ENCODE measurements at places on chromosomes 3 and 15.

- no peak for DNase-seq
These were observed 62.6 kb downstream of the RGMA start for GRCh38 chr15:93026380-93026817.

- no peak for DNase-seq
These were observed 48.2 kb downstream of the MDFIC2 start for GRCh38 chr3:70264122-70264780.

DNA sequence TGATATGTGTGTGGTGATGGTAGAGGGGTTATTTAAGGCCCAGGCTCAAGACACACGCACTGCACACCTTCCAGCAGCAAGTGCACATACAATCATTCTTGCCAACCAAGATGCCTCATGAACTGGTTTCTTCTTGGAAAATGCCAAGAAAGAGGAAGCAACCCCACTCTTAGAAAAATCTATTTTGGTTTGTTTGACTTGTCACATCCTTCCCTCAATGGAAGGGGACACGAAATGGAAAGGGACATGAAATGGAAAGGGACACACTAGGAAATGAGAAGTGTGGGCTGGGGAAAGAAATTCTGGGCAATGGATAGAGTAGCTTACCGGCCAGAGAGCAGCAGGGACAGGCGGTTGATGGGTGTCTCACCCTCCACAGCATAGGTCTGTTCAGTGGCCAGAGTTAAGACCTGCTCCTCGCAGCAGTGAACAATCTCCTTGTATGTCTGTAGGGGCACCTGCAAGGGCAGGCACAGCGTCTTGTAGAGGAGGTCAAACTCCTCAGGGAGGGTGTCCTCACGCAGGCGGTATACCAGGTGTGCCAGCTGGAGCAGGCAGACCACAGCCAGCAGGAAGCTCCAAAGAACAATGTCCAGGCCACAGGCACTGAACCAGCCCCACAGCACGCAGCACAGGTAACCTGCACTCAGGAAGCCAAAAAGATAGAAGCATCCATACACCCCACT lies 640 bp downstream of the POPDC2 start:
- DNase-seq: no peak

- no peak for DNase-seq
These were observed 349.4 kb downstream of the LRTM1 start for GRCh38 chr3:54578417-54578816.

- no peak for DNase-seq
These were observed 24.9 kb upstream of the ACAD9 start for GRCh38 chr3:128854475-128854874.

DNA sequence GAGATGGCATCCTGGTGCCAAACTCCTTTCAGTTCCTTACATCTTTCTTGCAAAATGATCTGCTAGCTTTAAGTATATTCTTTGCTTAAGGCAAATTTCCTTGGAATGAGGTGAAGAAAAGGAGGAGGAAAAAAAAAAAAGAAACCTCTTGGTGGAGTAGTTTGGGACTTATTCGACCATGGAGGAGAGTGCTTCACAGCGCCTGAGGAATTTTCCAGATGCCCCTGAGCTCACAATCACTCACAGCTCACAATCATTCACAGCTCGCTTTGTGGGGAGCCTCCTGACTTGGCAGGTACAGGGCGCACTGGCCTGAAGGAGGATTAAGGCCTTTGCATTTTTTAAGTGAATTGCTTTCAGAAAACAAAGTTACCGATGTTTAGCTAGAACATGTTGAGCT lies 53.9 kb downstream of the BOC start:
- DNase-seq: no peak

DNA sequence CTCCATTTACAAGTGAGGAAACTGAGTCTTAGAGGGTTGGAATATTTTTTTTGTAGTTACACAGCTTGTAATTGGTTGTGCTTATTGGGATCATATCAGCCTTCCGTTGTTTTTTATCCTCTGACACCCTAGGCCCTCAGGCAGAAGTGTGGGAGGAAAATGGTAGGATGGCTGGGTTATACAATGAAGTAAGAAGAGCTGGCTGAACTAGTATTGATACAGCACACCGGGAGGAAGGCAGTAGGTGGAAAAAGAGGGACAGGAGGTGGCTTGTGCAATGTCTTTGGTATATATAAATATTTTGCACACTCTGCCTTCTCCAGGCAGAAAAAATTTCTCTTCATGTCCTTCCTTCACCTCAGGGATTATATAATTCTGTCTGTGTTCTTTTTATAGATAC lies 214.3 kb upstream of the SGO1 start:
- DNase-seq: no peak

GRCh38 chr15:85750319-85751290 lies 44.1 kb downstream of the KLHL25 start:
- DNase-seq: no peak

GRCh38 chr15:51816611-51817010 lies 12.8 kb upstream of the TMOD3 start:
- DNase-seq: peak; percentile 32

DNA sequence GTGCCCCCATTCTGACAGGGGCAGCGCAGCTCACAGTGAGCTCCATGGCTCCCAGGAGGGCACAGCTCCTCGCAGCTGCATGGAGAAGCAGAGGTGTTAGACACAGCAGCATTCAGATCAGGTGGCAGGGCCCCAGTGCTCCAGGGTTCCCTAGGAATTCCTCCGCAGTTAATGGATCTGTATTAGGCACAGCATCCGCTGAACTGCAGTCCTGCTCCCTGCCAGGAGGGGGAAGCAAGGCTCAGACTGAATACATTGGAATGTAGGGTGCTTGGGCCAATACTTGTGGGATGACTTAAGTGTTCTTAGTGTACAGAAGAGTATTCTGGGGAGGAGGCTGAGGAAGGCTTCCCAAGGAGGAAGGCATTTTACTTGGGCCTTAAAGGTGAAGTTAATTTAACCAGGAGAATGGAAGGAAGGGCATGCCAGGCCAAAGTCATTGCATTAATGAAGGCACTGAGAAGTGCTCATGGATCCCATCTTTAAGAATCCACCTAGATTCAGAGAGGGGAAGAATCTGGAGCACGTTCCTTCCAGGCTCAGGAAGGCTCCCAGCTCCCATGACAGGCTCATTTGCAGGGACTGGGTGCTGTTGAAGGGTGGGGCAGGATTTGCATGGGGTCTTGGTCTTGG lies 111.6 kb downstream of the RAB11A start:
- peak; percentile 30 for DNase-seq

- no peak for DNase-seq
These were observed 1.5 kb downstream of the ZIC1 start for GRCh38 chr3:147410526-147411237.

GRCh38 chr3:132134611-132135010 lies 99.8 kb upstream of the CPNE4 start:
- DNase-seq: no peak

GRCh38 chr15:31256378-31257265 lies 70.0 kb upstream of the KLF13 start:
- DNase-seq: no peak

- no peak for DNase-seq
These were observed 32.1 kb downstream of the CD200 start for GRCh38 chr3:112365035-112365434.

DNA sequence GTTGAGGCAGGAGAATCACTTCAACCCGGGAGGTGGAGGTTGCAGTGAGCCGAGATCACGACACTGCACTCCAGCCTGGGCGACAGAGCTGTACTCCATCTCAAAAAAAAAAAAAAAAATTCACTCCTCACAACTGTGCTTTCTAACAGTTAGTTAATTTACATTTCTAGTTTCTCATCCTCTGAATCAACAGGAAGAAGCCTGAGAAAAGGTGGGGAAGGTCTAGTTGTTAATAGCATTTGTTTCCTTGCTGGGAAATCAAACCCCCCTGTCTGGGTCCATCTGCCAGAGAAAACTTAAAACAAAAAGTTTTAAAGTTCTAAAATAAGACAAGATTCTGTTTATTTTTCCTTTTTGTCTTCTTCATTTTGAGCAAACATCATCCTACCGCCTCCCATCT lies 62.3 kb downstream of the TMEM39A start:
- no peak for DNase-seq

GRCh38 chr3:138289701-138290100 lies 40.0 kb downstream of the NME9 start:
- DNase-seq: no peak

DNA sequence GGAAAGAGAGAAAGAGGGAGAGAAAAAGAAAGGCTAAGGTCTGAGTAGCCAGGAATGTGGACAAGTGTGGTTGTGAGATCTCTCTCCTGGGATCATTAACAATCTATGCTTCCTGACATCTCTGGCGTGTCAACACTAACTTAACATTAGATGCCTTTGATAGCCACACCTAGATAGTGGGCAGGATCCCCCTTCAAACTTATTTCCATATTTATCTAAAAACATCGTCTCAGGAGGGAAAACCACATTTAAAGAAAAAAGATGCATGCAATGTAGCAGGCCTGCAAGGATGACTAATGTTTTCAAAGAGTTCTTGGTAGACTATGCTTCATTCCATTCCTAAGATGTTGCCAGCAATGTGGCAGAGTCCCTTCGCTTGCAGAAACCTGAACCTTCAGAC lies 80.9 kb downstream of the MLH1 start:
- DNase-seq: no peak

- DNase-seq: no peak
These were observed 51.6 kb downstream of the SUCLG2 start for GRCh38 chr3:67602816-67603215.

DNA sequence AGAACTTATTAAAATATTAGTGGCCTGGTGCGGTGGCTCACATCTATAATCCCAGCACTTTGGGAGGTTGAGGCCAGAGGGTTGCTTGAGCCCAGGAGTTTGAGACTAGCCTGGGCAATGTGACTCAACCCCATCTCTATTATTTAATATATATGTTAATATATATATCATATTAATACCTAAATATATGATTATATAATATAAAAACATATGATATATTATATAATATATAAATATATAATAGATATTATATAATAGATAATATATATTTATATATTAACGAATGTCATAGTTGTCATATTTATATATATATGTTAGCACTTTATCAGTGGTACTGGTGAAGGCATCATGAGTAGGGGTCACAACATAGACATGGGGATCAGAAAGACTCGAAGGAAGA lies 5.2 kb downstream of the HRG start:
- DNase-seq: no peak

DNA sequence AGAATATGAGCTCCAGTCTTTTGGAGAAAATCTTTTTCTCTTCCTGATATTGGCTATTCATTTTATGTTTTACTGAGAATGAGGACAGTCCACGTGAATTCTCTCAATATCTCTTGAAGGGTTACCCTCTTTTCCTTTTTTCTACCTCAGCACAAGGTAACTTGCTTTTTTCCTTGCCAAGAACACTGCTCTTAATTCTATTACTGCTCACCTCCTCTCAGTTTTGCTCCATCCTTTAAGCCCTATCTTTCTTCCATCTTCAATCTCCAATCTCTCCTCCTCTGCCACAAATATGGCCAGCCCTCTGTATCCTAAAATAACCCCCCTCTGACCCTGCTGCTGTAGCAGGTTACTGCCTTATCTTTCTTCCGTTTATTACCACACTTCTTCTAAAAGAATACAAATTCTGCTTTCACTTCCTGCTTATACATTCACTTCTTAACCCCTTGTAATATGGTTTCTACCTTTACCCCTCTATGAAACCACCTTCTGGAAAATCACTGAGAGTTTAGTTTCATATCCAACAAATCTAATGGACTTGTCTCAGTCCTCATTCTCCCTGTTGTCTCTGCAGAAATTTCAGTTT lies 89.0 kb downstream of the NFKBIZ start:
- no peak for DNase-seq

DNA sequence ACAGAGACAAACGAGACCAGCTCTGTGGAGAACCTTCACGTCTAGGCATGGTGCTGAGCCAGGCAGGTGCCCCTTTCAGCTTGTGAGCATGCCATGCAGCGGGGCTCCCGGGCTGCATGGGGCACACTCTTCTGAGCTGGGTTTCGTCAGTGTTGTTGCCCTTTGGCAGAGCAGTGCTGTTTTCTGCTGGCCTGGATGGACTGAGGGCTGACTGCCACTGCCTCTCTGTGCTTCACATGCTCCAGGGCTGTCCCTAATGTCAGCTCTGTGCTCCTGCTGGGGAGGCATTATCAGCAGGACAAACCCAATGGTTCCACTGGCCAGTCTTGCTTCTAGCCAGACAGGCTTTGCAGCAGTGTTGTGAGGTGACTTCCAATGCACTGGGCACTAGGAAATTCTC lies 9.5 kb downstream of the GASK1A start:
- DNase-seq: no peak

DNA sequence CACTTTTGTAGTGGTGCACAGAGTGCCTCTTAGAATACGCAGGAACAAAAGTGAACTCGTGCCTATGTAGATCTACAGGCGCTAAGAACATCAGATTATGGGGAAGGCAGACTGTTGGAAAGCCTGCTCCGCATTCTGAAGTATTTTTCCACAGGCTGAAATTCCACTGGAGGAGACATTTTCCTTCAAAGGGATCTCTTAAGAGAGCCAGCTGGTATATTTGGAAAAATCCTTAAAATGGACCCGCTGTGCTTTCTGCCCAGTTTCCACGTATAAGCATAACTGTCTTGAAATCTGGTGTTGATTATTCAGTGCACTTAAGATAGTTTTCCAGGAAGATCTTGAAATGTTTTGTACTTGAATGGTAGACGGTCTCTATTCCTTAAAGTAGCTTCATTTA lies 34.7 kb upstream of the ICE2 start:
- DNase-seq: no peak

DNA sequence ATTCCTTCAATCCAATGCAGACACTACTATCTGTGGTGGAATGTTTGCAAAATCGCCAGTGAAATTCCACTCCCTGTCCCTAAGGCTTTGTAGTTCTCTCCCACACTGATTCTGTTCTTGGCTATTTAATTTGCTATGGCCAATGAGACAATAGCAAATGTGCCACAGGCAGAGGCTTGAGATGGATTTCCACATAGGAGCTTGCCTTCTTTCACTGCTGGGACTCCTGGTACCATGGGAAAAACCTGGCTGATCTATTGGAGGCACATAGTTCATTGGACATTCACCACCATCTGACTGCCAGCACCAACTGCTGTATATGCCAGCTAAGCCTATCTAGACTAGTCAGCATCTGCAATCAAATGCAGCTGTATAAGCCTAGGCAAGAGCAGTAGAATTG lies 103.8 kb downstream of the NR1D2 start:
- DNase-seq: no peak

- DNase-seq: no peak
These were observed 52.6 kb upstream of the ATP11B start for GRCh38 chr3:182740710-182741109.

DNA sequence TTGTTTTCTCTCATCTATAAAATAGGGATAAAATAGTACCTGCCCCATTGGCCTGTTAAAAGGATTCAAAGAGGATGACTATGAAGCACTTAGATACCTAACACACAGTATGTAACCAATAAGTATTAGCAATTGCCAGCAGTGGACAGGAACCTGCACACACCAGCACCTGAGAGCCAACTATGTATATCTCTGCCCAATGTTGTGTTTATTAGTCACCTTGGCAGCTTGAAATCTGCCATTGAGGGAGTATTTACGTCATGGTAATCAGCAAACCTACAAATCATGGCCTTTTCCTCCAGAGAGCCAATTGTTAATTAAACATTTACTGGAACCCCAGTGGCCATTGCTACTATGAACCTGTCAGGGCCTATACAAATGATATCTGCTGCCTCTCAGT lies 13.8 kb downstream of the LARS2 start:
- no peak for DNase-seq

All from NCI-H2081 (cell line).